ENCODE measurements at places on chromosomes 5 and 9. TPM values are rescaled to one million over a fixed set of nuclear protein-coding genes. Genes with fewer than 3 reads are reported as not detected.

- no peak for DNase-seq
- H3K4me3 ChIP-seq = peak within 1 kb of the TSS; percentile 98
- peaks cover 15% of the 10 kb centered on the region for H3K36me3 ChIP-seq
- H3K4me1 ChIP-seq = peaks cover 50% of the 10 kb centered on the region
- H3K27ac ChIP-seq = peak within 1 kb of the TSS; percentile 100
Measured at GRCh38 chr9:112380102-112380824, at the start of gene HSDL2. Gene HSDL2, plus strand, starts transcription at chr9:112380108. Its CDS starts 56 bp downstream, at chr9:112380164.

The ADAMTS16 gene
- 1.7 TPM for total RNA-seq

GRCh38 chr9:99011161-99011709 is 67.5 kb downstream of the COL15A1 start:
- no peak overlapping the region for H3K4me3 ChIP-seq
- peaks cover 2% of the 10 kb centered on the region for H3K36me3 ChIP-seq
- no peaks in the 10 kb centered on the region for H3K27me3 ChIP-seq
- no peak for DNase-seq
- no peaks in the 10 kb centered on the region for H3K4me1 ChIP-seq

- H3K4me3 ChIP-seq = no peak overlapping the region
- no peaks in the 10 kb centered on the region for H3K27me3 ChIP-seq
- no peaks in the 10 kb centered on the region for H3K4me1 ChIP-seq
- H3K36me3 ChIP-seq = no peaks in the 10 kb centered on the region
- no peak for DNase-seq
Measured at GRCh38 chr9:77521091-77521490, 127.0 kb downstream of the GNA14 start.

GRCh38 chr9:8655071-8655470 is 855.5 kb upstream of the DMAC1 start:
- peaks cover 27% of the 10 kb centered on the region for H3K4me1 ChIP-seq
- no peak overlapping the region for H3K27ac ChIP-seq
- H3K4me3 ChIP-seq = no peak overlapping the region
- H3K27me3 ChIP-seq = no peaks in the 10 kb centered on the region

DNA sequence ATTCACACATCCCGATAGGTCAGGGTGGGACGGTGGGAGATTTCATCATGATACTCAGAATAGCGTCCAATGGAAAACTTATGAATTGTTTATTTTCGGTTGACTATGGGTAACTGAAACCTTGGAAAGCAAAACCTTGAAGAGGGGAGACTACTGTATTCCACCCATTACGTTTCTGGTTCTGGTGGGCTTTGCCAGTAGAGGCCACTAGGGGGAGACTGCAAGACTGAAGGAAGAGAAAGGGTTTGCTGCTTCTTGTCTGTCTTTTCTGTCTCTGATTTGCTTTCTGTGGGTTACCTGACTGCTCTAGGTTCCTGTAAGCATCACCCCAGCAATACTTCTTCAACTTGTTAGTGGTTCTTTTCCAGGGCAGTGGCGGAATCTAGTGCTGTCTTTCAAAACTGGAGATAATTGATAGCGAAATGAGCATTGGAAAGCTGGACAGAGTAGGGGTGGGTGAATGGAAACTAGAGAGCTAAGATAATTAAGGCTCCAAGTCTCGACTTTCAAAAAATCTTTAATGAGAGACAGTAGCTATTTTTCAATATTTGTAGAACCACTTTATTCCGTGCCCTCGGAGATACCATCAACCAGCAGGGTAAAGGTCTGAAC is 27.0 kb downstream of the GRIN3A start:
- no peak overlapping the region for H3K4me3 ChIP-seq
- no peak overlapping the region for H3K27ac ChIP-seq
- H3K27me3 ChIP-seq = peaks cover 64% of the 10 kb centered on the region
- no peaks in the 10 kb centered on the region for H3K36me3 ChIP-seq
- H3K4me1 ChIP-seq = no peaks in the 10 kb centered on the region

GRCh38 chr9:19154135-19154612 is 26.9 kb upstream of the PLIN2 start:
- H3K27me3 ChIP-seq = no peaks in the 10 kb centered on the region
- H3K4me1 ChIP-seq = peaks cover under 1% of the 10 kb centered on the region
- no peak overlapping the region for H3K4me3 ChIP-seq
- no peak overlapping the region for H3K27ac ChIP-seq
- no peaks in the 10 kb centered on the region for H3K36me3 ChIP-seq

- H3K4me3 ChIP-seq = no peak overlapping the region
- no peaks in the 10 kb centered on the region for H3K27me3 ChIP-seq
- H3K4me1 ChIP-seq = peaks cover 4% of the 10 kb centered on the region
Measured at GRCh38 chr5:128426090-128426534, 111.9 kb downstream of the FBN2 start.

DNA sequence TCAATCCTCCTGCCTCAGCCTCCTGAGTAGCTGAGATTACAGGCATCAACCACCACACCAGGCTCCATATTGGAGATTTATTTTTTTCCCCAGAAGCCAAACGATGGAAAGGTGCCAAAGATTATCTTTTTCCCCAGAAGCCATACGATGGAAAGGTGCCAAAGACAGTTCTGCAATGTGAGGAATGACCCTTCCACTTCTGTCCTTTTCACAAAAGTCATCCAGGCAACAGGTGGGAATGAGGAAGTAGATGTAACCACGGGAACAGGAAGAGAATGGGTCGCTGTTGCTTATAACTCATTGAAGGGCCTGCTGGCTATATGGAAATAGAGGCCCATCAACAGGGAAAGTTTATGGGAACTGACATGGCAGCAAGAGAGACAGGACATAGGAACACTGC is 233.7 kb upstream of the MSX2 start:
- peaks cover 12% of the 10 kb centered on the region for H3K27me3 ChIP-seq
- H3K27ac ChIP-seq = no peak overlapping the region
- no peak overlapping the region for H3K4me3 ChIP-seq
- H3K4me1 ChIP-seq = no peaks in the 10 kb centered on the region
- DNase-seq = no peak

The ZDHHC11B gene
- 3.0 TPM for total RNA-seq

GRCh38 chr5:109278141-109278540 is 131.6 kb downstream of the PJA2 start:
- H3K27ac ChIP-seq = no peak overlapping the region
- H3K27me3 ChIP-seq = no peaks in the 10 kb centered on the region
- no peak overlapping the region for H3K4me3 ChIP-seq
- DNase-seq = no peak

GRCh38 chr5:5418764-5419163 is 3.7 kb upstream of the ICE1 start:
- H3K4me1 ChIP-seq = peaks cover 17% of the 10 kb centered on the region
- H3K27ac ChIP-seq = no peak overlapping the region
- no peaks in the 10 kb centered on the region for H3K36me3 ChIP-seq
- DNase-seq = no peak

DNA sequence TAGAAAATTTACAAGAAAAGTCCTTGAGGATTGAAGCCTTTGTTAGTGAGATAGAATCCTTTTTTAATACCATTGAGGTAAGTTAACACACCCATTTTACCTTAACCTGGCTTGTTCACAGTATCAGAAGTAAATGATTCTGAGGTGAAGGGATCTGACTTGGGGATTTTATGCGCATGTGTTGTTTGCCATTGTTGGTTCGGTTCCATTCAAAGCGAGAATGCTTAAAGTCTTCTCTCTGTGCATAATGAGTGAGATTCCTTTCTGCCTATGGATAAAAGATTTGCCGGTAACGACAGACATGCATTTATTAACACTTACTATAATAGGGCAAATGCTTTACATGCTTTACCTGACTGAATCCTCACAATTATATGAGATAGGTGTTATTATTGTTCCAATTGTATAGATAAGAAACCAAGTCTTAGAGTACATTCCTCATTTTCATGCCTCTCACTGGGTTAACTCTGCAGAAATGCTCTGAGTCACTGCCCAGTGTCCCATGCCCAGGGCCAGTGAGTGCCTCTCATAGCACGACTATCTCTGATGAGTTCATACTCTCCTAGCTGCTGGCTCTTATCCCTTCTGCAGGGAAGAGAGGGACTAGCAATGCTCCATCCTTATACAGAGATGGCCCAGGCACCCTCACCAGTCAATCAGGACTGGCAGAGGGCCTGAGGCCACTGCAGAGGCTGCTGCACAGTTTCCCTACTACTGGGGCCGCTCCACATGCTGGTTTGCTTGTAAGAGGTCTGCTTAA is 54.4 kb downstream of the CMYA5 start:
- no peaks in the 10 kb centered on the region for H3K36me3 ChIP-seq
- H3K27ac ChIP-seq = no peak overlapping the region
- no peak overlapping the region for H3K4me3 ChIP-seq
- DNase-seq = no peak
- H3K27me3 ChIP-seq = no peaks in the 10 kb centered on the region

The PCDHA9 gene
- total RNA-seq = 1.4 TPM

GRCh38 chr9:70479880-70480291 is 65.4 kb upstream of the KLF9 start:
- H3K27me3 ChIP-seq = peaks cover 11% of the 10 kb centered on the region
- H3K4me3 ChIP-seq = no peak overlapping the region
- no peak overlapping the region for H3K27ac ChIP-seq
- DNase-seq = no peak

The KIF4B gene
- total RNA-seq = not detected

- no peak overlapping the region for H3K27ac ChIP-seq
- peak overlapping the region; percentile 76 for H3K4me3 ChIP-seq
- peaks cover 17% of the 10 kb centered on the region for H3K27me3 ChIP-seq
Measured at GRCh38 chr5:168530621-168531150, 1.6 kb downstream of the FBLL1 start.

DNA sequence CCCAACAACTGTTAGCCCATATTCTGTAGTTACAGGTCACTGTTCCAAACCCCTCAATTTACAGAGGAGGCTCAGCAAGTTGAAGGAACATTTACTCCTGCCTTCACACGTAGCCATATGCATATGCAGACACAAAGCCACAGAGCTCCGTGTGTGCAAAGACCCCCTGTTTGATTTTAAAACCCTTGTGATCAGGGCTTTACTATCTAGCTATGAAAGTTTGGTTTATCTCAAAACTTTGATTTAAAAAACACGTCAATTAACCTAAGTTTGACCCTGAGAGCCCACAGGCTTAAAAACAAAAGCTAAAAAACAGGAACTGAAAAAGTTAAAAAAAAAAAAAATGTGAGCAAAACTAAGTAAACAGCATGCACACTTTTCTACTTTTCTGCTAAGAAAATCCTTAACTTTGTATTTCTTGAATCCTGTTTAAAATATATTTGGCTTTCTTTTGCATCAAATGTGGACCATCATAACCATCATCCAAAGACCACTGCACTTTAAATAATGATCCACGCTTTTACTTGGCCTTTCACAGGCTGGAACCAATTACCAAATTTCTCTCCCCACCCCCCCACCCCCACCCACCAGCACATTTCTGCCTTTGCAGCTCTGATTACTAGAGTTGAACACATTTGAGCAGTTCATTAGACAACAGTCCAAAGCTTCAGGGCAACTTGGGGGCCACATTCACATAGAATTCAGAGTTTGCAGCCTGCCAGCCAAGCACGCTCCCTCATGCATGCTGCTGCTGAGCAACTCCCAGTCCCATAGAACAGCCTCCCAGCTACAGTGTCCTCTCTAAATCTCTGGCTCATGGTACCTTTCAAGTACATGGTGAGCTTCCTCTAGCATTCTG is 128.8 kb upstream of the MAP3K1 start:
- DNase-seq = no peak
- no peak overlapping the region for H3K27ac ChIP-seq
- no peaks in the 10 kb centered on the region for H3K36me3 ChIP-seq
- H3K4me1 ChIP-seq = peaks cover 14% of the 10 kb centered on the region
- H3K27me3 ChIP-seq = no peaks in the 10 kb centered on the region
- no peak overlapping the region for H3K4me3 ChIP-seq

DNA sequence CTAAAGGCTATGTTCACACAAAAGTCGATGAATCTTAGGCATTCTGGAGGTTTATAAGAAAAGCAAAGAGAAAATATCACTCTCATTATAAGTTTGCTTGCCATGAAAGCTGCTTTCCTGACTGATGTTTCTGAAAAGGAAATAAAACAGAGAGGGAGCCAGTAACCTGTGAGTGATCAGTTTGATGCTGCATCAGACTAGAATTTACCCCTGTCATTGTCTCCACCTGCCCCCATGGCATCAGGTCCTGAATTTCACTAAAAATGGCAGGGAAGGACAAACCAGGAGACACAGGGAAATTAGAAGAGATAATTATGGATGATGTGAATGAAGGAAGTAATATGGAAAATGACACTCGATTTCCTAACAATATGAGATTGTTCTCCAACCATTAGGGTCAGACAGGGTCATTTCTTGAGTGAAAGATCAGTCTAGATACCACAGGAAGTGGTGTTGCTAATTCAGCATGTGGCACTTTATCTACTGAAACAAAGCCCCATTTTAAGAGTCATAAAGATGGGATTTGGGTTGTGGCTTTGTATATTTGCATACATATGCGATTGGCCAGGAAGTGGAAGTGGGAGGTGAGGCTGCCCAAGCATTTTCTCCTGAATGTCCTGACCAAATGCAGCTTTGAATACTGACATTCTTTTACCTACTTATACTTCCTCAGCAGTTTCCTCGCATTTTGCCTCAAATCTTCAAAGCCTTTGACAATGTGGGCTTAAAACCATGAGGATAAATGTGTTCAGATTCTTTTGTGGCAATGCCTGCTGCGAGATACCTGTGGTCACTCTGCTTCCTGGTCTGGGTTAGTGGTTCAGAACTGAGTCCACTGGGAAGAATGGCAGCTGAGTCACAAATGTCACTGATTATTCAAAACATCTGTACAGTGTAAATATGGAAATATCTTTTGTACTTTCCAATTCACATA is 29.7 kb downstream of the MEGF10 start:
- peak overlapping the region; percentile 33 for H3K4me3 ChIP-seq
- peaks cover 5% of the 10 kb centered on the region for H3K36me3 ChIP-seq
- DNase-seq = no peak
